ENCODE measurements at places on chromosomes 13 and 19.

GRCh38 chr19:5686647-5687359 lies 3.3 kb upstream of the RPL36 start:
- DNase-seq = peak; percentile 95

DNA sequence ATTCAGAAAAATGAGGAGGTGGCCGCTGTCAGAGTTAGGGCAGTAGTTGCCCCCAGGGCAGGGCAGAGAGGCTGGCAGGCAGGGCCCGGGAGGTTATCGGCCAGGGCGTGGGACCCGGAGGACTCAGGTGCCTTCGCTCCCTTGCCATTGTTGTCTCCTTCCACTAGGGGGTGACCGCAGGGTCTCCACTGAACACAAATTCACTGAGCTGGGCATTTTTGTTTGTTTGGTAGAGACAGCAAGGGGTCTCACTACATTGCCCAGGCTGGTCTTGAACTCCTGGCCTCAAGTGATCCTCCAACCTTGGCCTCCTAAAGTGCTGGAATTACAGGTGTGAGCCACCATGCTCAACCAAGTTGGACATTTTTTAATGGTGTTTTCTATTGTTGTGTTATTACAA lies 25.1 kb downstream of the CARS2 start:
- no peak for DNase-seq

- DNase-seq = no peak
These were observed 42.4 kb downstream of the WASF3 start for GRCh38 chr13:26599860-26600259.

- DNase-seq = no peak
These were observed 53.5 kb downstream of the PTPRS start for GRCh38 chr19:5287066-5287465.

GRCh38 chr19:4075373-4075772 lies 8.7 kb upstream of the ZBTB7A start:
- no peak for DNase-seq

DNA sequence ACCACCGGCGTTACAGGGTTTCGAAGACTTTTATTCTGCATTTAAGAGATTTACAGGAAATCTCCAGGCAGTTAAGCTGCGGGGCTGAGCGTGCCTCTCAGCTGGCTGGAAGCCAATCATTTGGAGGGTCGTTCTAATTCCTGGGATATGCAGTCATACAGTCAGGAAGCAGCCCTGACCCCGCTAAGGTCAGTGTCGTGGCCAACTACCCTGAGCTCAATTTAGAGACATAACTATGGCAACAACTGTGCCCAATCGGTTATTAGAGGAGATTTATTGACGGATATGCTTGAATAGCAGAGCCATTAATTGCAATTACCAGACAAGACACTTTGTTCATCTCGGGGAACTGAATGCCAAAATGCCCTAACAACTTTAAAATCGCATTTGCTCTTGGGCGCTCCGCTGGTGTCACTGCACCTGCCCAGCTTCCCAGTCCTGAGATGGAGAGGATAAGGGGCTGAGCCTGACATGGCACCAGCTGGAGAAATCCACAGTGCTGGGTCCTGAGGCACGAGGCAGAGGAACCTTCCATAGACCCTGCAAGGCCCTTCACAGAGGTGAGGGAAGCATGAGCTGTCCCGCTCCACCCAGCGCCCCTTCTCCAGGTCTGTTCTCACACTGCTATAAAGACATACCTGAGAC lies 15.1 kb upstream of the ZNF507 start:
- DNase-seq = peak; percentile 31

- no peak for DNase-seq
These were observed 869 bp downstream of the GFY start for GRCh38 chr19:49425922-49426592.

GRCh38 chr19:51107406-51108065 lies 673 bp downstream of the CTU1 start:
- peak; percentile 55 for DNase-seq

GRCh38 chr19:45138303-45138751 lies 22.5 kb downstream of the NKPD1 start:
- no peak for DNase-seq

GRCh38 chr19:17184371-17184841 lies 30.8 kb upstream of the USE1 start:
- no peak for DNase-seq

- no peak for DNase-seq
These were observed 6.0 kb downstream of the TMIGD2 start for GRCh38 chr19:4295972-4296771.

DNA sequence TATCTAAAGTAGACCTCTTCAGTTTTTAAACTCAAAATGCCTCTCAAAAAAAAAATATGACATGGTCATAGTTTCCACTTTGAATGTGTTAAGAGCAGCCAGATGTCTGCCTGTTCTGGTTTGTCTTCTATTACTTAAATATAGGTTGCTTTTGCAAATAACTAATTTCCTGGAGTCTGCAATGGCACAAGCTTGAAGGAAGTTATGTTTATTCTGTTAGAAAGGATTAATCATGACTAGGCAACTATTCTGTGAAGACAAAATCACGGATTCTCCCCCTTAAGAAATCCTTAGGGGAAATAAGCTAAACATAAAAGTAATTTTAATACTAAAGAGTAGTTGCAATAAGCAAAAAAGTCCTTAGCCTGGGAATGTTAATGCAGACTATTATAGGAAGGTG lies 26.3 kb downstream of the SKA3 start:
- no peak for DNase-seq

DNA sequence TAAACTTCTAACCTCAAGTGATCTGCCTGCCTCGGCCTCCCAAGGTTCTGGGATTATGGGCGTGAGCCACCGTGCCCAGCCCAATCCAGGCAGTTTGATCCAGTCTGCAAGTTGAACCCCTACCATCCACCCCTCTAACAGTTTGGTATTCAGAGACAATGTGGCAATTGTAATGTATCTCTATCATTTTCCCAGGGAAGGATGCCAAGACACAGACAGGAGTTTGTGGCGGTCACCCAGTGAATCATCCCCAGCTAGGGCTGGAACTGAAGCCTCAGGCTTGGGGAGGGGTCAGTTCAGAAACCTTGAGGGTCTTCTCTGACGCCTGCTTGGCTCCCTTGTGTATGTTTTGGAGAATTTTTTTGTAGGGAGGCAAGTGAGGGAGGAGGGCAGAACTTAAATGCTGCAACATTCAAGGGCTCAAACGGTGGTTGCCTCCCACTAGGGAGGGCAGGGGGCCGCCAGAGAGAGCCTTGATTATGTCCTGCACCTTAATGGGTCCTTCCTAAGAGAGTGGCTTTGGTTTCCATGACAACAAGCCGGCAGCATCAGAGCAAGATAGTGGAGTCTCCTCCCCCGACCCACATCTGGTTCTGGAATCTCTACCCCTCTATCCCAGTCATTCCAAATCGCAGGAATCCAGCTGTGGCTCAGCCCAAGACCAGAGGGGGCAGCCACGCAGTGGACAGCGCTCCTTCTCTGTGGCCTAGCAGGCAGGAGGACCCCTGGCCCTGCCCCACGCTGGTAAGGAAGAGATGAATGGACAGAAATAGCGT lies 14.9 kb upstream of the FEM1A start:
- no peak for DNase-seq

DNA sequence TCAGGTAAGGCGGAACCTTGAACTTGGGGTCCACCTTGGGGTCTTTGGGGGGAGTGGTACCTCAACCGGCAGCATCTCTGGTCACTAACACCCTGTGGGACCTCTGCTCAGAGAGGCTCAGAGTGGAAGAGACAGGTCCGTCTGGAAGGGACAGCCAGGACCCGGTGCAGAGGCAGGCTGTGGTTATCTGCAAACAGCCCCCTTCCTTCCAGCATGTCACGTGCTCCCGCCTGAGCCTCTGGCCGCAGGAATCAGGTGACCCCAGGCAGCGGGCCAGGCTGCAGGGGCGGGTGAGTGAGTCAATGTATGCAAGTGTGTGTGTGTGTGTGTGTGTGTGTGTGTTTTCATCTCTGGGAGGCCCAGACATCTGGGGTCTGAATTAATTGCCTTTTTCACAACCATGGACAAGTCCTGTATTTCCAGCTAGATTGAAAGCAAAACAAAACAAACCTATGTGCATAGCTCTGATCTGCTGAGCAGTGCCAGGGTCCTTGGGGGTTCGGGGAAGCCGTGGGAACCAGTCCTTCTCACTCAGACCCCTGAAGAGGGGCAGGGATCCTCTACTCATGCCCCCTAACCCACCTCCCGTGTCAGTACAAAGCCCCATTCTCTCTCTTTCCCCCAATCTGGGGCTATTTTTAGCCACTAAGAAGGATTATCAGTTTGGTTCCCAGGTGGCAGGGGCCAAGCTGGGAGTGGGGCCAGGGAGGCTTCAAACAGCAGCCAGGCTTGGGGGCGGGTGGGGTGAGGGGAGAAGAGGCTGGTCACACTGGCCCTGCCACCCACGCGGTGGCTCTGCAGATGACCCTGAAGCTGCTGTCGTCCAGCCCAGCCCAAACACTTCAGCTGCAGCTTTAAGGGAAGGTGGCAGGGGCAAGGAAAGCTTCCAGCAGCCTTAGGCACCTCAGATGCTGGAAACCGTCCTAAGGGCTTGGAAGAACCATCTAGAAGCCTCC lies 31.4 kb downstream of the CERS4 start:
- DNase-seq = peak; percentile 87

DNA sequence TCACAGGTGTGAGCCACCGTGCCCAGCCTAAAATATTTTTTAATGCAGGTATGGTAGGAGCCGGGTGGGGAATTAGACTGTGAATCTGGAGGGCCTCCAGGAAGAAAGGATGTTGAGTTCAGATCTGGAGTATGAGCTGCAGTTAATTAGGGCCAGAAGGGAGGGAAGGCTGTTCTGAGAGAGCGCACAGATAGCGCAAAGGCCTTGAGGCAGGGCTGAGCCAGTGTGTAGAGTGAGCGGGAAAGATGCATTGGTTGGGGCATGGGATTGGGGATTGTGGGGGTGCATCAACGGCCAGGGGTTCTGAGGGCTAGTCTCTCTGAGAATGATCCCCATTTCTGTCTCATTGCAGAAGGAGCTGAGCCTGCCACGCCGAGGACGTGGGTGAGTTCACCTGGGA lies 9.7 kb downstream of the MAST3 start:
- DNase-seq = no peak

GRCh38 chr13:43787518-43787891 lies 733 bp upstream of the ENOX1 start:
- DNase-seq = no peak

DNA sequence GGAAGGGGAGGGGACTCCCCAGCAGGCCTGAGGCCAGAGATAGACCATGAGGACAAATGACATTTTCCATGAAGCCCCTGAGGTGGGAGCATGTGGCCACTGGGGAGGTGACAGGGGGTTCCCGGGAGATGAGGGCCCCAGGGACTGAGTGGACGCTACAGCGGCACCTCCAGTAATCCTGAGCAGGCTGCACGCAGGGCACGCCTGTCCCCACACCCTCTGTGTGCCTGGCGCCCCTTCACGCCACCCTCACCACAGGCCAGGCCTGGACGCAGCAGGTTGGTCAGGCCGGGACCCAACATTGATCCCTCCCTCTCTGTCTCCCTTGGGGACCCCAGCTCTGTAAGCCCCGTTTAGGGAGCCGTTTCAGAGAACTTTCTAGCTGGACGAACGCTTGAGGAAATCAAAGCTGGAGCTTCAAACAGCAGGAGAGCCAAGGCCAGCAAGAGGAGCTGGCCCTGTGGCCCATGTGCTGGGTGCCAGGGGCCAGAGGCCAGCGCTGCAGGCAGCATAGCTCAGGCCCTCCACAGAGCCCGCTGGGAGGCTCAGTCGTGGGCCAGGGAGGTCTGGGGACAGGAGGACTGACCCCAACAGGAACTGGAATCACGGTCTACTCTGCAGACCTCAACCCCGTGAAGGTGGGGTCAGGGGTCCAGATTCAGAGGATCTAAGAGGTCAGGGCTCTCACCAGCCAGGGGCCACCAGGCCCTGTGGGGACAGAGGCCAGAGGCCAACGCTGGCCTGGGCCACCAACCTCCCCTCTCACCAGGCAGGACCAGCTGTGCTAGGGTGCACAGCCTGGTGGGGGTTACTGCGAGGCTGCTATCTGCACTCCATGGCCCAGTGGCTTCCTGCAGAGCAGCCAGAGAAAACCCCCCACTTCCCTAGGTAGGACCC lies 14.6 kb downstream of the LSM4 start:
- no peak for DNase-seq

- no peak for DNase-seq
These were observed 46.3 kb downstream of the CCNE1 start for GRCh38 chr19:29858000-29858596.

GRCh38 chr19:54266133-54266532 lies 9.1 kb upstream of the LILRB5 start:
- DNase-seq = peak; percentile 67

GRCh38 chr13:96816261-96816660 lies 178.0 kb downstream of the OXGR1 start:
- DNase-seq = no peak

DNA sequence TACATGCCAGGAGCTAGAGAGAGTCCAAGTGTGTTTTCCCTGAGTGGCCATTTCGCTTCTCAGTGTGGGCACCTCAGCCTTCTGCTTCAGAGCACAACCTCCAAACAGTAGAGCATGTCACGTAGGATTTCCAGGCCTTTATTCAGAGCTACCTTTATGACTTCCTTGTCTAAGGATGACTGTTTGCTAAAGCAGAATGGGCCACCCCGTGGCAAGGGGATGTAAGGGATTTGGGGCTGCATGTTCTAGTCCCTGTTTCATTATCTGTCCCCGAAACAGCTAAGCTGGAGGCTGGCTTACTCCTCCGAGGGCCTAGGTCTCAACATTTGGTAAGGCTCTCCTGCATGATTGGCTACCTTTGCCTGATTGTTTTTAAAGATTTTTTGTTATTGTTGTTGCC lies 6.0 kb downstream of the RNASEH2B start:
- no peak for DNase-seq

DNA sequence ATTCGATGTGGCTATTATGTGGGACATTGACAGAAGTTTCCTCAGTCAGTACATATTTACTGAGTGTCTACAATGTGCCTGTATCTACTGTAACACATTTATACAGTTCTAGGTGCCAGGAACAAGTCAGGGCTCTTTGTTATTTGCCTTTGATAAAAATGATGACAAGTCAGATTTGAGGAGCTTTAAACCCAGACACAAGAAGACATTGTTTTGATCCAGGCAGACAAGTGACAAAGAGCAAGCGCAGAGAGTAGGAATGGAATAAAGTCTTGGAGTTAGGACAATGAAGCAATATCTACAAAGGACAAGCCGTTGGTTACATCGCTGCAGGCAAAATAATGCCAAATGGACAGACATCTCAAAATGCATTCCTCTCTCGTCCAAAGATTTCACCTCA lies 70.1 kb downstream of the ITGBL1 start:
- DNase-seq = no peak

- DNase-seq = no peak
These were observed 121.0 kb downstream of the PCDH20 start for GRCh38 chr13:61294467-61295191.

GRCh38 chr19:49704888-49705642 lies 14.1 kb downstream of the CPT1C start:
- DNase-seq = no peak

GRCh38 chr19:35888398-35888797 lies 11.9 kb downstream of the NFKBID start:
- DNase-seq = no peak

- no peak for DNase-seq
These were observed 99.5 kb upstream of the SPATA13 start for GRCh38 chr13:24060993-24061392.

GRCh38 chr13:48631441-48631840 lies 22.3 kb upstream of the CYSLTR2 start:
- DNase-seq = no peak

GRCh38 chr13:27889471-27889870 lies 30.3 kb upstream of the PDX1 start:
- DNase-seq = no peak

Measured in EL (cell line).